Adipocyte (in vitro differentiated cells): ENCODE measurements at places on chromosomes 1 and 21.

GRCh38 chr1:228259951-228260350 is 52.1 kb downstream of the OBSCN start:
- no peak for DNase-seq

- DNase-seq, result peak; percentile 7
Observed at GRCh38 chr1:199909137-199909536, 118.4 kb upstream of the NR5A2 start.

- DNase-seq, result no peak
Observed at GRCh38 chr1:10785728-10786638, 10.5 kb downstream of the CASZ1 start.

GRCh38 chr1:18798946-18799345 is 60.5 kb downstream of the TAS1R2 start:
- no peak for DNase-seq

DNA sequence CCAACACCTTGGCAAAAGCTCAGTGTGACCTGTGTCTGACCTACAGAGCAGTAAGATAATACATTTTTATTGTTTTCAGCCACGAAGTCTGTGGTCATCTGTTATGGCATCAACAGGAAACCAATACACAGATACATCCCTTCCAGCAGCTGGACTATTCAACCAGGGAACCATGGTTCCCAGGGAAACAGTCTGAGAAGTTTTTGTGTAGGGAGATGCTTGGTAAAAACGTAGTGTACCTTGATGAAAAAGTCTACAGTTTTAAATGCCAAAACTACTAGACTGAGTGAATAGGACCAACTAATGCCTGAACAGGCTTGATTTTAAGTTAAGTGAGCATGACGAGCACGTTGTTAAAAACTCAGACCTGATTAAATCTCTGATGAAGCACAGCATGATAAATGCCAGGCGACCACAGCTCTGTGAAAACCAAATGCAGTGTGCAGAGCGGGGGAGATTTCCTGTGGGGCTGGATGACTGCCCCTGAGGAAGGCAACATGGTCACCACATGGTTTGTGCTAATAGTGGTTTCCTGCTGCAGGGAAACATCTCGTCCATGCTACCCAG is 228.9 kb downstream of the TNR start:
- no peak for DNase-seq

DNA sequence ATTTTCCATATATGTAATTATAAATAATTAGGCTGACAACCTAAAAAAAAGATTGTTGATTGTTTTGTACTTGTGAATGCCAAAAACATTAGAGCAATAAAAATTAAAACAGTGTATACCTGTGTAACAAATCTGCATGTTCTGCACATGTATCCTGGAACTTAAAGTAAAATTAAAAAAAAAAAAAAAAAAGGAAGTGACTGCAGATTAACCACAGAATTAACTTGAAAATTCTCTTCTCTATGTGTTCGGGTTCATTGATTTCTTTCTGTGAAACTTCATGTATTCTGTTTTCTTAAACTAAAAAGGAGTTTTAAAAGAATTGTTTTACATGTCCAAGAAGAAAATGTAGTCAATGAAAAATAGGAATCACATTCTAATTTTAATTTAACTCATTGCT is 95.7 kb downstream of the FASLG start:
- DNase-seq, result no peak

DNA sequence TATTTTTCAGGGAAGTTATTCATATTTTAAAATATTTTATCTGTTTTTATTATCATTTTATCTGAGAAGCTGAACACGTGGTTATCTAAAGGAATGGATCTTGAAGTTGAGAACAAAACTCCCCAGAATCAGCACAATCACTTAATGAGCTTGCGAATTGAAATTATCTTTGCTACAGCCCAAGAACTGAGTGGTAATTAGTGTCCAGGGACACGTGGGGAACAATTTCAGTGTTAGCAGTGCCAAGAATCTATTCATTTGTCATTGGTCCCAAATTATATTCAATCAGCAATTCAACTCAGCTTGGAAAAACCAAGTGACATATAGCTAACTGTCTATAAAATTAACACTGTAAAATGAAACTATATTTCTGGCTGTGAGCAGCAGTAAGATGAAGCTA is 197.6 kb upstream of the UBE2U start:
- DNase-seq, result no peak

- no peak for DNase-seq
Observed at GRCh38 chr1:2795926-2796325, 5.6 kb downstream of the TTC34 start.

DNA sequence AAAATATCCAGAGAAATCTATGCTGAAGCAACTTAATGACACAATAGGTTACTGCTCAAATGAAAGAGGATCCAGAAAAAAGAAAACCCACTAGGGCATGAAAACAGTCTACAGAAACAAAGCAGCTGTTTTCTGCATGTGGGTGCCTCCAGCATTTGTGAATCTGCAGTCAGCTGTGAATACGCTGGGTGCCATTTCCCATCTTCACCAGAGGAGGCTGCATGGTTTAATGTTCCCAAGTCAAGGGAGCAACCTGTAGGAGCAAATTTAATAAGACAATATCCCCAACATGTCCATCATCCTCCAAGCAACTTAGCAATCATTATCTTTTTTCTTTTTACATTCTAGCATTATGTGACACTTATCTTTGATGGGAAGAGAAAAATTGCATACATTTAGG is 396.6 kb downstream of the BRINP2 start:
- DNase-seq, result peak; percentile 15

- DNase-seq, result no peak
Observed at GRCh38 chr1:7781501-7781900, 2.6 kb upstream of the PER3 start.

GRCh38 chr1:4006676-4007374 is 106.8 kb upstream of the C1orf174 start:
- no peak for DNase-seq

DNA sequence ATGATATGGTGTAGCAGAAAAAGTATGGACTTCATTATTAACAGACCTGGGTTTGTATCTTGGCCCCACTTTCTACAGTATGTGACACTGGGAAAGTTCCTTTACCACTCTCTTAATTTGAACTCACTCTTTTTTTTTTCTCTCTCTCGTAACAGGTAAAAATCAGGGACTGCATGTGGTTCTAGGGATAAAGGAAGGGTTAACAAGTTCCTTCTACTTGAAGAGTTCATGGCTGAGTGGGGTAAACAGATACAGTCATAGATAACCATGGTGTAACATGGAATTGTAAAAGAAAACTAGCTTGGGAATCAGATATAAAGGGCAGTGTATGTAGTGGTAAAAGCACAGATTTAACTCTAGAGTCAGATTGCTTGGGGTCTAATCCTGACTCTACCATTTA is 21.2 kb downstream of the ZYG11B start:
- no peak for DNase-seq

GRCh38 chr1:210384625-210385024 is 55.9 kb downstream of the HHAT start:
- DNase-seq, result no peak

GRCh38 chr1:167707942-167708341 is 13.8 kb upstream of the MPZL1 start:
- DNase-seq, result no peak

DNA sequence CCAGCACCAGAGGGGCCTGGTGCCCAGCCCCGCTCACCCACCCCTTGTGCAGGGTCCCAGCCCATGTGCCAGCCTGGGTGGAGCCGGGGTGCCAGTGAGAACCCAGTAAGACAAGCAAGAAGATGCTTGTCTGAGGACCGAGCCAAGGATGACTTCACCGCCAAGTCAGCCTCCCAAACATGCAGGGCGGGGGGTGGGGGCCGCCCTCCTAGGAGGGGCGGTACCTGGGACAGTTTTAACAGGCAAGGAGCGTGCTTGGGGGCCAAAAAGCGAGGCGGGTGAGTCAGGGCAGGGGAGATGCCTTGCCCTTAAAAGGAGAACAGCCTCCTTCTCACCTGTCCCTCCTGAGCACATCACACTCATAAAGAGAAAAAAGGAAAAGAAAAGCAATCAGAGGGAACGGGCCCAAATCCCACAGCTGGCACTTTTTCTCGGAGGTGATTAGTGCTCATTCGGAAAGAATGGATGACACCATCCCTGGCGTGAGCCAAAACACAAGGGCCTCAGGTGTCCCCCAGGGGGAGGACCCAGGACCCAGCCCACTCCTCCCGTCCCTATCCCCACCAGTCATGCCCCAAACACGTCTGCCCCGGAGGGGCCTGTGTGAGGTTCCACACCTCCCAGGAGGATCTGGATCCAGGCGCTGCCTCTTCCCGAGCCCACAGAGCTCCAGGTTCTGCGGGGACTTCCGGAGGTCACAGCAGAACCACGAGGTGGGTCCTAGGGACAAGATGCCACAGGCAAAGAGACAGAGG is 77.6 kb upstream of the IFFO2 start:
- no peak for DNase-seq

GRCh38 chr1:183674339-183674738 is 21.2 kb upstream of the APOBEC4 start:
- no peak for DNase-seq

DNA sequence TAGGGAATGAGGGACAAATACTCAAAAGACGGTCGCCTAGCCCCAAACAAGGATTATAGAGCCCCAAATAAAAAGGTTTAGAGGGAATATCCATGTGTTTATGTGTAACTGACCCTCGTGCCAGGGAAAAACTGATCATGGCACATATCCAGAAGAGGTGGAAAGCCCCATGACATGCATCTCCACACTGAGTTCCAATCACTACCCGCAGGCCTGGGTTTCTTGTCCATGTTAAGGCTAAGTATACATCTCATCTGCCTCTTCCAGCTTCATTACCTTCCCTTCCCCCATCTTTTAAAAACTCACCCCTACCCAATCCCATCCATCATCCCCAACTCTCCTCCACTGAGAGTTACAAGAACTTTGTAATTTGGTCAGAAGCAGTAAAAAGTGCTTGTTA is 15.2 kb downstream of the GADD45A start:
- DNase-seq, result no peak

GRCh38 chr21:16770266-16770665 is 742.6 kb upstream of the CXADR start:
- peak; percentile 31 for DNase-seq

DNA sequence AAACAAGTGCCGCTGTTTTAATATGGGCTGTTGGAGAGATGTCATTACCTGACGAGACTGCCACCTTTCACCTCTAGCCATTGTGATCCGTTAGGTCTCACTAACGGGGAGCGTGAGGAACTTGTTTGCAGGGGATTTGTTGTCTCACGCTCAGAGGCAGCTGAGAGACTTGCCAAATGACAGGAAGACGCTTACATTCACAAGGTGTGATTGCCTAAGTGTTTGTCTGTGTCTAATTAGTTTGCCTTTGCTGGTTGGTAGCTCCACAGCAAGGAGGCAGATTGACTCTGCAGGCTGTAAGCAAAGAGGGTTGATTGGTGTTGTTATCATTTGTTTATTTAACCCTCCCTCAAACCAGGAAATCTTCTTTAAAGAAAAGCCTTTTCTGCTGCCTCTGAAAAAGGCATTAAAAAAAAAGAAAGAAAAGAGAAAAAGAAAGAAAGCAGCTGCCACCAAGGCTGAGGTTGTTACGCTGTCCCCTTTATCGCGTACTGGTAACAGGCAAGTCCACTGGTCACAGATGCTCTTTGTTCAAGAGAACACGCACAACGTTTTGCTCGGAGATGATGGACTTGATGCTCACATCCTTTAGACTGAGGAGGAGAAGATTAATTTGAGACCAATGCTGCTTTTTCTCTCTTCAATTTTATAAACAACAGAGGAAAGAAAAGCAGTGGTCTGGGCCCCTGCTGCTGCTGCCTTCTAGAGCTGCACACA is 203.9 kb downstream of the ZNF326 start:
- no peak for DNase-seq

DNA sequence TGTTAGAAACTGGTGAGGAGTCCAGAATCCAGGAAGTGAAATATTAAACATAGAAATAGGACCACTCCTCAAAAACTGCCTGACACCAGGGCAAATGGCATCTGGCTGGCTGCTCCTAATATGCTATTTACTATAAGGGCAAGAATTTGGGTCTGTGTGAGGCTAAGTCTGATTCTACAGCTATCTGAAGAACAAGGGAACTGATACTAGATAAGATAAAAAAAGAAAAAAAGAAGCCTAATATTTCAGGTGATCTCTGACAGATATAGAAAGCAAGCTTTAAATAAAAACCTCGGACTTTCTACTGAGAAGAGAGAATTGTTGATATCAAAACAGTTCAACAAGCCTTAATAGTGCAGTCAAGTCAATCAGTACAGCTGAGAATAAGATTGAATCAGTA is 42.1 kb upstream of the VAV3 start:
- no peak for DNase-seq

GRCh38 chr1:184465489-184466146 is 78.8 kb downstream of the C1orf21 start:
- DNase-seq, result no peak

GRCh38 chr21:17488620-17489019 is 24.2 kb upstream of the CXADR start:
- DNase-seq, result no peak

DNA sequence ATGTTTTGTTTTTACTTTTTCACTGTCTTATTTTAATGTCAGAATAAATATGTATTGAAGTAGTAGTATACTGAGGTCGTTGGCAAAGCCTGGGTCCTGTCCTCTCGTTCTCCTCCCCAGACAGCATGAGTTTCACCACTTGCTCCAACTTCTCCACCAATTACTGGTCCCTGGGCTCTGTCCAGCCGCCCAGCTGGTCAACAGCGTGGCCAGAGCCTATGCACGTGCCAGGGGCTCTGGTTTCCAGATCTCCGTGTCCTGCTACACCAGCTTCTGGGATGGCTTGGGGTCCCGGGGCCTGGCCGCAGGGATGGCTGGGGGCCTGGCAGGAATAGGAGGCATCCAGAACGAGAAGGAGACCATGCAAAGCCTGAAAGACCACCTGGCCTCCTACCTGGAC is 19.3 kb downstream of the PTPN14 start:
- no peak for DNase-seq

DNA sequence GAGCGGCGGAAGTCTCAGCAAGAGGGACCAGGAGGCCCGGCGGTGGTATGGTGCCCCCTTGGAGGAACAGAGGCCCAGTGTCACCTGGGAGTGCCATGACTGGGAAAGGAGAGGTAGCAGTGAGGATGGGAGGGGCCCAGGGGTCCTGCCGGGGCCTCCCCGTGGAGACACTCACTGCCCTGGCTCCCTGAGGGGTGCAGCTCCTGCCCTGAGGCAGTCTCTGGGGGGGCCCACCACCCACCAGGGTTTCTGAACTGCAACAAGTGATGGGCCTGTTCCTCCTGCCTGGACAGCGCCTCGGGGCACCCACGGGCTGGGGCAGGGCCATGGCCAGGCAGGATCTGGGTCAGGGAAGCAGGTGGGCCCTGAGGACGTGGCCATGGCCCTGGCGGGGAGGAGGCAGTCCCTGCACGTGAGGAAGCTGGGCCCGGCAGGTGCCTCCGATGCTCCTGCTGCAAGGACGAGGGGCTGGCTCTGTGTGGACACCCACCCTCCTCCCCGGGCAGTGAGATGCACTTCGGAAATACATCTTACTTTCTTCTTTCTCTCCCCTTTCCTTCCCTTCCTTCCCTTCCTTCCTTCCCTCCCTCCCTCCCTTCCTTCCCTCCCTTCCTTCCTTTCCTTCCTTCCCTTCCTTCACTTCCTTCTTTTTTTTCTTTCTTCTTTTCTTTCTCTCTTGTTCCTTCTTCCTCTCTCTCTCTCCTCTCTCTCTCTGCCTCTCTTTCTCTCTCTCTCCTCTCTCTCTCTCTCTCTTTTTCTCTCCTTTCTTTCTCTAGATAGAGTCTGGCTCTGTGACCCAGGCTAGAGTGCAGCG is 66.6 kb downstream of the MORN1 start:
- no peak for DNase-seq
